ENCODE measurements at places on chromosomes 3 and 15.
A peak's percentile ranks its signal among the peaks of the same experiment; 100 is the strongest.

DNA sequence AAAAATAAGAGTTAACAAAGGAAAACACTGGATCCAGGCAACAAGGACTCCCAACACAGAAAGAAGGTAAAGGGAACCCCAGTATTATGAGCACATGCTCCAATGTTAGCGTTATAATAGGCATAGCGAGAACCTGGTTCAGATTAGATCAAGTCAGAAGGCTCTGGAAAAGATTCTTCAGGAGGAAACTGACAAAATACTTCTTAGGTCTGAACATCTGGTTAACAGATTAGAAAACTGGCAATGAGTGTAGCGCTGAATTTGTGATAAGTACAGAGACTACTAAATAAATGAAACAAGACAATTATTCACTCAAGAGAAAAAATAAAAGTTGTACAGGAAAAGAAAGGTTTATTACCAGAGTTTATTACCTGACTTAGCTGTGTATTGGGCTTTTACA is 146.1 kb downstream of the DPH6 start:
- no peak for DNase-seq

DNA sequence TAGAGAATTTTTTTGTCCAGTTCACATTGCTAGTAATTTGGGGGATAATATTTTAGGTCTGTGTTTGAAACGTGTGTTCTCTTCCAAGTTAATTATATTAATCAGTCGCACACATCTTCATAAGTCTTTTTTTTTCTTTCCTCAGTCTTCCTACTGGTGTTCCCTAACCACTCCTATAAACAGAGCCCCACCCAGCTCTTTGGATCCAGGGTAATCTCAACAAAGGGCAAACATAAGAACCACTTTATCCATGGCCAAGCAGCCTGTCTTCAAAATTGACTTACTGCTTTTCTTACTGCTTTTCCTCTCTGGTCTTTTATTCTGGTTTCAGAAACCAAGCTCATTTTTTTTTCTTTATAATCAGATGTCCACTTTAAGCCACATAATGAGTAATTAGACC is 266.8 kb upstream of the NECTIN3 start:
- no peak for DNase-seq

DNA sequence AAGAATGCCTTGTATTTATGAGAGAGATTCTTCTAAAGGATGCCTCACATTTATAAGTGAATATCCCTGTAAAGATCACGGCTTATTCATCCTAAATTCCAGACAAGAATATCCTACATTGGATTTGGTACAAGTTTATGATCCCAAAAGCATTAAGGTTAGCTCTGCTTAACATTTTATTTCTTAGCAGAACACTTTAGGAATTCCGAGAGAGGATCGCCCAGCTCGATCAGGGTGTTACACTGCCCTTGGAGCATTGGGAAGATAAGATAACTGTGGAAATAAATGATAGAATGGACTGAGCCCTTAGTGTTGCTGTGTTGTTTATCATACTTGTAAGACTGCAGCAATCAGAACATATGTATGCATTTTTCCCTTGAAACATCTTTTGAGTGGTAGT is 223.0 kb upstream of the CDIN1 start:
- peak; percentile 34 for DNase-seq

DNA sequence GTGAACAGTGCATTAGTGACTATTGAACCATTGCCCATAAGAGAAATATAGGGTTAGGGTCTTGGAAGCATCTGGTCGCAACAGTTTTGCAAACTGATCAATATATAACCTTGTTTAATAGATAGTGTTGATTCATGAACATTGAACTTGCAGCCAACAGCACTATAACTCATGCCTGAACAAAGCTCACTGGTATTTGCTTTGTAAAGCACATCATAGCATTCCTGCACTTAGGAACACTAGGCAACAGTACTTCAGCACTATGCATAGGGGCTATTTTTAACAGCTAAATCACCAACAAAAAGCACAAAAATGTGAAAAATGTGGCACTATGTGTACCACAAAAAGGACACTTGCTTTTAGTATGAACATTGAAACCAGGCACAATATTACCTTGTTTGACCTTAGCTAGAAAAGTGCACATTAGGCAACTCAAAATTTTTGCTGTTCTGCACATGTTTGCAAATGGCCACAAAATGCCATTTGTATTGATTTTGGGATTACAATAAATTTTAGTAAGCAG is 68.0 kb downstream of the OXNAD1 start:
- DNase-seq, result peak; percentile 82

DNA sequence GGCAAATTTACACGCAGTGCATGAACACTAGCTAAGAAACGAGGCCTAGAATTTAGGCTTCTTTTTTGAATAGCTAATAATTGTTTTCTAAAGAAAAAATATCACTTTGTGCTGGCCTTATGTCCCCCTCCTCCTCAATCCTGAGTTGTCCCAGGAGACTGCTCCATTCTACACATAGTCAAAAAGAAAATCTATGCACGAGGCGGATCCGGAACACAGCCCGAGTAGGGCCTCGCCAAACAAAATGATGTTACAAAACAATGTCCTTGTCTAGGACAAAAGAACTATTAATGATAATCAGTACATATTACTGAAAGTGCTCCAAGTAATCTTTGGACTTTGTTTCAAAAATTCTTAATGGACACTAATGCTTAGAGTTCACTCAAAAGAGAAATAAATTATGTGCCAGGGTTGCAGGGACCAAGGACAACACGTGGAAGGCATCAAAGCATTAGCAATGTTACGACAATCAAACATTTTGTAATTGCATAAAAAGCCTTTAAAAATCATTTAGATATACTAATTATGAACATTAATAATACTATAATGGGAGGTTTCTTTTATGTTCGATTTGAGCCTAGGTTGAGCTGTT is 206.5 kb upstream of the ICE2 start:
- no peak for DNase-seq

DNA sequence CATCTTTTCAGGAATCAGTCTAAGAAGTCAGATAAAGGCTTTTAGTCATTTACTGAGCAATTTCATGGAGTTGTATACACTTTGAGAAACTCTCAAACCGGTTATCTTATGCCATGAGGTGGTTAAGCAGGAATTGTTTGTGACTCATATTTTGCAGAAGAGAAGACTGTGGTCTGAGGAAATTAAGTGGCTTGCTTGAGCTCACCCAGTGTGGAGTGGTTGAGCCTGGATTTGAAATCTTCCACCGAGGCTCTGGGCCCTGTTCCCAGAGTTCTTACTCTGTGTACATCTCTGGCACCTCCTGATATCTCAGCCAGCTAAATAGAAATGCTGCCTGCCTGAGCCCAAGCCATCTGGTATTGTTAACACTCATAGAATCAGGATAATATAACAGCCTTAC is 37.8 kb upstream of the BCL6 start:
- peak; percentile 87 for DNase-seq

DNA sequence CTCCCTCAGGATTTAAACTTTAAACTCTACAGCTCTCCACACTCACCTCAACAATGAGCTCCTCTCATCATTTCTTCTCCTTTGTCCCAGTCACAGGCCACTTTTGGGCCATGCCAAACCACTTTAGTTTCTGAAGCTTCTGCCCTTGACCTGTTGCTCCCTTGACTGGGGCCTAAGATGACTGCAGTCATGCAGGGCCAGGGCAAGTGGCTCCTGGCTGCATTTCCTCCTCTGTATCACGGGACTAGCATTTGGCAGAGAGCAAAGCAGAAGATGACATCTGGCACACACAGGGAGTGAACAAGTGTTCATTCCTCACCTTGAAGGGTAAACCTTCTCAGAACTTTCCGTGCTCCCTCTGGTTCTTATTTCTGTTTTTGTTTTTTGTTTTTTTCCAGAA is 136.9 kb downstream of the PDE8A start:
- DNase-seq, result no peak

- DNase-seq, result no peak
Observed at GRCh38 chr3:142065932-142066331, 83.4 kb downstream of the TFDP2 start.

DNA sequence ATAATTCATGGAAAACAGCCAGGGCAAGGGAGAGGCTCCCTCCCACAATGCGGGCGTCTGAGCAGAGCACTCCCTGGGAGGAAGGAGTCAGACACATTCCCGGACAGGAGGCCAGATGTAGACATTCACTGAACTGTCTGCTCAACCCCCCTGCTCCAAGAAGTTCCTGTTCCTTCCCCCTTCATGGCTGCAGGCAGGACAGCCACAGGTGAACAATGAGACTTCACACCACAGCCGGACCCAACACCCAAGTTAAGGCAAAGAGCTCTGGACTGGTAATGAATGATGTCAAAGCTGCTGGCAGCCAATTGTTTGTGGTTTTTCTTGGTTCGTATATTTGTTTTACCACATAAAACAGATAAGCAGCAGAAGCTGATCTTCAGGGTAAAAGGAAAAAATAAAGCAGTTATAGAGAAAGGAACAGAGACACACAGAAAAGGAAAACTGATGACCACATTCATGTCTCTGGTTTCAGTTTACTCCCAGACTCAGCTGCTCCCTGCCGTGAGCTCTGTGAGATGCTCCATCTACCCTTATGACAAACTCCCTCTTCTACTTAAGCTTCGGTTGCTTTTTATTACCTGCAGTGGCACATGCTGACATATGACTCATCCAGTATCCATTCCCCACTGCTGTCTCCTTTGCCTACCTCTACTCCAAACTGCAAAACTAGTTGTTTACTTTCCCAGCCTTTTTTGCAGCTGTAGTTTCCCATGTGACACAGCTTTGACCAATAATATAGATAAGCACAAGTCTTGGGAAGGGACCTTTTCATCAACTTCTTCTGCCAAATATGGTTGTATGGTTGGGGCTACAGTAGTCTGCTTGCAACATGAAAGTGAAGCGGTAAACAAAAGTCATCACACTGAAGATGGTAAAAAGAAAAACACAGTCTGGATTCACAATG is 33.1 kb downstream of the DZIP1L start:
- DNase-seq, result peak; percentile 84

- DNase-seq, result no peak
Observed at GRCh38 chr3:194294199-194294894, 56.8 kb downstream of the CPN2 start.

DNA sequence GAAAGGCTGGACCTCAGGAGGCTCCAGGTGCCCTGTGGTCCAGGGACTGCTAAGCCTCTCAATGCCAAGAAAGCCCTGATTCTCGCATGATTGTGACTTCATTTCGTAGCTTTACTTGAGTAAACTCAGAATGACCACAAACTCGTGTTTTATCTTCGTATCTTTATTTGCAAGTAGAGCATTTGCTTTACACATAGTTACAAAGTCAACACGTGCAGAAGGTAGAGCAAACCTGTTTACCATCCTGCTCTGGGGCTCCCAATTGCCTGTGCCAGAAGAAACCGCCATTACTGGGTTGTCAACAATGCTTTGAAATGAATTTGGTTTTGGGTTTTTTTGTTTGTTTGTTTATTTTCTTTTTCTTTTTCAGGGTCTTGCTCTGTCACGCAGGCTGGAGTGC is 5.8 kb upstream of the MESP1 start:
- no peak for DNase-seq

DNA sequence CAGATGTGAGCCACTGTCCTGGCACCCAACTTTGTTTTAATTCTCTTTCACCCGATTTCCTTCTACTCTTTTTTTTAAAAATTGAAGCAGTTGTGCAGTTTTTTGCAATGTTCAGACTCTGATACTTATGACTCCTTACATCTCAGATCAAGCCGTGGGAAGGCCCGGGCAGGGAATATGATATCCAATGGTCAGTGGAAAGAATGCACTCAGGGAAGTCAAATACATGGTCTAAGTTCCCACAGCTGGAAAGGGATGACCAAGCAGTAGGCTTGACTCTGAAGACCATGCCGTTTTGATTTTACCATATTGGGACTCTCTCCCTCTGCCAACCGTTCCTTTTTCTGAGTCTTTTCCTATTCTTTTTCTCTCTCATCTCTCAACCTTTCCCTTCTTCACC is 157.2 kb downstream of the RPLP1 start:
- no peak for DNase-seq

DNA sequence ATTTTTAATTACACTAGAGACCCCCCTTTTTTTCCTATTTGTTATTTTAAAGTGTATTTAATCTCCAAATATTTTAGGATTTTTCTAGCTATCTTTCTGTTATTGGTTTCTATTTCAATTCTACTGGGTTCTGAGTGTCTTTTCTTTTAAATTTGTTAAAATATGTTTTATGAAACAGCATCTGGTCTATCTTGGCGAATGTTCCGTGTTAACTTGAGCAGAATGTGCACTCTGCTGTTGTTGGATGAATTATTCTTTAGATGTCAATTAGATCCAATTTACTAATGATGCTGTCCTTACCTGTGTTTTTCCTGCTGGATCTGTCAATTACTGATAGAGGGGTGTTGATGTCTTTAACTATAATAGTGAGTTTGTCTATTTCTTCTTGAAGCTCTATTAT is 462.0 kb upstream of the CNTN3 start:
- no peak for DNase-seq

GRCh38 chr15:93451265-93451664 is 362.3 kb upstream of the RGMA start:
- DNase-seq, result no peak

DNA sequence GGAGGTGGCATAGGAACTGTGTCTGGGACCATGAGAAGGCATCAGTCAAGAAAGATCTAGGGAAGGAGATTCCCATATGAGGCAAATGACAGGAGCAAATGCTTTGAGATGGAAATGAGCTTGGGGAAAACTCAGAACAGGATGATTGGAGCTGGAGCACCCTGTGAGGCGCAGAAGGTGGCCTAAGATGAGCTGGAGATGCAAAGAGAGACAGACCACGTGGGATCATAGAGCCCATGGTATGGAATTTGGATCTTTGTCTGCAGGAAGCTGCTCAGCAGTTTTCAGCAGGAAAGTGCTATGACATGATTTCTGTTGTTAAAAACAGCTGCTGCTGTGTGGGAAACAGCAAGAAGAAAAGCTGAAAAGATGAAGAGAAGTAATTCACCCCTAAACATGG is 310.6 kb downstream of the MAGI1 start:
- no peak for DNase-seq

DNA sequence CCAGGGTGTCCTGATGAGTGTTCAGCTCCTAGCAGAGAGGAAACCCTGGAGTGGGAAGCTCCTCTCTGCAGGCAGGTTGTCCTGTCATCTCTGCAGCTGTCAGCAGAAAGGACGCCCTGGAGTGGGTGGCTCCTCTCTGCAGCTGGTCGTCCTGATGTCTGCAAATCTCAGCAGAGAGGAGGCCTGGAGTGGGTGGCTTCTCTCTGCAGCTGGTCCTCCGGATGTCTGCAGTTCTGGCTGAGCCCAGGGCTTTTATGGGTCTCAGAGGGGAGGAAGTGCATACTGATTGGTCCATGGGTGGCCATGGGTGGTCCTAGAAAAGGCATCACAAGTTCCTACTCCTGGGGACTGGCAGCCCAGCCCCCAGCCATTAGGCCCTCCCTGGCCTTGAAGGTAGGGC is 102.6 kb upstream of the BNIP2 start:
- no peak for DNase-seq

- DNase-seq, result no peak
Observed at GRCh38 chr3:119831022-119831421, 49.1 kb downstream of the NR1I2 start.

- no peak for DNase-seq
Observed at GRCh38 chr15:78541744-78542034, 1.4 kb downstream of the PSMA4 start.

GRCh38 chr3:191051037-191051436 is 148.0 kb upstream of the OSTN start:
- DNase-seq, result peak; percentile 20

DNA sequence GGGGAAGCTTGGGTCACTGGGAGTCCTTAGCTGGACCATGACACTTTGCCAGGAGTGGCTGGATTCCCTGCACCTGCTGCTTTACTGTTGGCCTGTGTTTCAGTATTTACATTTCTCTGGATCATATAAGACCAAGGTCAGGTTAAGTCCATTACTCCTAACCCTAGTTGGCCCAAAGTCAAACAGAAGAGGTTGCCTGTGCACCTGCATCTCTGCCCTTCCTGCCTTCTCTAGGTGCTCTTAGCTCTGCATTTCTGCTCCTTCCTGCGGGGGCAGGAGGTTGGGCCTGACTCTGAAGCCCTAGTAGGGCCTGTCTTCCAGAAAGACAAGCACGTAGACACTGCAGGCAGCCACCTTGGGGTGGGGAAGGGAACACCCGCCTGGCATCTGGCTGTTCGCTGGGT is 124.3 kb downstream of the RPLP1 start:
- no peak for DNase-seq

Data from fibroblast of skin of back (primary cell).